Stimulated activated CD4-positive, alpha-beta T cell treated with anti-CD3 and anti-CD28 coated beads, Interleukin-1b, Interleukin-23, amount 100 ng/mL, for 48 hours (primary cell): ENCODE measurements at places on chromosomes 16 and 17.

DNA sequence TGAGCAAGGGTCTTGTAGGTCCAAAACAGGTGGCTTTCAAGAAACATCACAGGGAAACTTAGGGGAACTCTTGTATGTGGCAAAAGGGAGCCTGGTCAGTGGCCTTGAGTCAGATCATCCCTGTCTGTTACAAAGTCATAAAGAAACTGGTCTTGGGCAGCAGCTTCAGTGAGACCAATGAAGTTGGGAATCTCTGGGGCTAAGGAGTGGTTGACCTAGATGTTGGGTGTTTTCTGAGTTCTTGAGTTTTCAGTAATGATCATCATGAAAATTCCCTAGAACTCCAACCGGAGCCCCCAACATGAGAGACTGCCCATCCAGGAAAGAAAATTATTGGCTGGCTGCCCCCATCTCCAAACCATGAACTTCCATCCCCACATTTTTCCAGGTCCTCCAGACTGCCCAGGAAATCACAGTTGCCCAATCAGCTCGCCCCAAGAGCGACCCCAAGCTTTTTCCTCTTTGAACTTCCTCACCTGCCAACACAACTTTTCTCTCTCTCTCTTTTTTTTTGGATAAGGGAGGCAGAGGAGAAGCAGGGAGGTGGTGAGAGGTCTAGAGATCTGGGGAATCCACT, 3.9 kb downstream of the CCR7 start:
- no peak for DNase-seq

- DNase-seq: no peak
Observed at GRCh38 chr17:59436900-59437299, 105.4 kb downstream of the YPEL2 start.

GRCh38 chr17:68390888-68391545, 66.3 kb downstream of the WIPI1 start:
- DNase-seq: no peak

DNA sequence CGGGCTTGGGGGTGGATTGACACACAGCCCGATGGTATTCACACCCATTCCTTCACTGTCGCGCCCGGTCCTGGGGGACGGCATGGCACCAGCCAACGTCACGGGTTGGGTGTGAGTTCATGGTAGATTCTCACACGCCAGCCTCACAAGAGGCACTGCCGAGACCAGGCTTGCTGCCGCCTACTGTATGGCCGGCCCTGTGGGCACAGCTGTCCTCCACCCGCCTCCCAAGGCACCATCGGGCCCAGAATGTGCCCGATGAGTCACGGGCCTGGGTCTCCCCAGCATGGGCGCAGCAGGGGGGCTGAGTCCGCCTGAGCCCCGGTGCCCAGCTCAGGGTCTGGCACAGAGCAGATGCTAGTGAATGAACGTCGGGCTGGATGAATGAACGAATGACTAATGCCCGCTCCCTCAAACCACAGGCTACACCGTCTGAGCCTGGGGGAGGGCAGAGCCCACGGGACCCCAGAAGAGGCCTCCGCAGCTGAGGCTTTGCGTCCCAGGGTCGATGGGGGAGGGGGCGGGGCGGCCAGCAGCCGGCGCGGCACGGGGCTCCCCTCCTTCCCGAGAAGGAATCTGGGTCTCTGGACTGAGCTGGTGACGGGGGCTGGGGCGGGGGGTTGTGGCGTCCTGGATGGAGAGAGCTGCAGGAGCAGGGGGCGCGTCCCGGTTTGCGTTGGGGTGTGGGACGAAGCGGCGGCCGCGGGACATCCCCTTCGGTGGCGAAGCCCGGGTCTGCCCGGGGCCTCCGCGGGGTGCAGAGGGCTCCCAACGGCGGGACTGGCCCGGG, 829 bp downstream of the PITPNM3 start:
- DNase-seq: peak; percentile 7

- no peak for DNase-seq
Observed at GRCh38 chr16:27818246-27818645, 245.3 kb downstream of the GSG1L start.

DNA sequence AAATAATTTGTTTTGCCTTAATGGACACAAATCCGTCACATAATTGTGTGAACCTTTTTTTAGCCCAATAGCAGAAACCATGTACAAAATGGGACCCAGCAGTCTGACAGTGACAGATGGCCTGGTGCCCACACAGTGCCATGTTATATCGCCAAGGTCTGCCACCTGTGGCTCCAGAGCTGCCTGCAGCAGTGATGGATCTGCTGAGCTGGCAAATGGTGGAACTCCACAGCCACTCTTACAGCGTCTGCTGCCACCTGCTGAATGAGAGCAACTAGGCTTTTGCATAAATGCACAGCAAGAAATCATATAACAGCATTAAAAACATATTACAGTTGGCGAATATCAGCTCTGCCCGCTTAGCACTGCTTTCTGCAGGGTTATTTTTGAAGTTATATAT, 59.4 kb downstream of the NUP93 start:
- DNase-seq: peak; percentile 14

DNA sequence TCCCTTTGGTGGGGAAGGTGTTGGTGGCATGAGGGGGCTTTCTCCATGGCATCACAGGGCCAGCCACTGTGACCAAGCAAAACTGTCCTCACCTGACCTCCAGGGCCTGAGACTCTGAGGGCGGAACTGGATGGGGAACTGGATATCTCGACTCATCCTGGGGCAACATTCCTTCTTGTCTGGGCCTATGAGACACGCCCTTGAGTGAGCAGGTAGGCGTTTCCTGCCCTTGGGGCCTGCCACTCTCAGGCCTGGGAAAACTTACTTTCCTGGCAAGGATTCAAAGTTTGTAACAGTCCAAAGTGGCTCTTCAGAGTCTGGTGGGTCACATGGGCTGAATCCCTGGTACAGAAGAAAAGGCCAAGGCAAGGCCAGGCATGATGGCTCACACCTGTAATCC, 9.6 kb downstream of the MT1X start:
- no peak for DNase-seq

DNA sequence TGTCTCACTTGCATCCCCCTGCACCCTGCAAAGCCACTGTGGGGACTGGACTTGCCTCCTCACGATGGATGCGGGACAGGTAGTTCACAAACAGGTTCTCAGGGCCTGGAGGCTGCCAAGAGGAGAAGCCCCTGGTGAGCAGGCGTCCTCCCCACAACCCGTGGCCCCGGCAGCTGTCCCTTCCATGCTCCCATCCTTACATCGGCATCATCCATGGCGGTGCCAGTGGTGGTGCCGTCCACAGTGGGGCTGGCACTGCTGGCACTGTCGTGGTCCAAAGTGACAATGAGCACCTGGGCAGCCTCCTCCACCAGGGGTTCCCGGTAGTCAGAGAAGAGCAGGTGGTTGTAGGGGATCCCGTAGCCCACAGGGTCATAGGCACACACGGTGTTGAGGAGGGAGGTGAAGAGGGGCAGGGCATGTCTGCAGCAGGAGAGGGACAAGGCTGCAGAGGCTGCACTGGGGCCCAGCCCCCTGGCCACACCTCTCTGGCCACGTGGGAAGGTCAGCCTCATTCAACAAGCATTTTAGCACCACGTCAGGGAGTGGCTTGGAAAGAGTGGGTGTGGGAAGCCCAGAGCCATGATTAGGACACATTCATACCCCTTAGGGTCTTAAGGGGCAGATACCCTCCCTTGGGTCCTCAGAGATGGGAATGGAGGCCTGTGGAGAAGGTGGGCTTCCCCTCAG, 12.6 kb downstream of the HID1 start:
- DNase-seq: no peak

GRCh38 chr17:39235555-39236449, 10.1 kb upstream of the STAC2 start:
- peak; percentile 64 for DNase-seq

GRCh38 chr16:83891742-83892141, 7.2 kb upstream of the MLYCD start:
- no peak for DNase-seq

DNA sequence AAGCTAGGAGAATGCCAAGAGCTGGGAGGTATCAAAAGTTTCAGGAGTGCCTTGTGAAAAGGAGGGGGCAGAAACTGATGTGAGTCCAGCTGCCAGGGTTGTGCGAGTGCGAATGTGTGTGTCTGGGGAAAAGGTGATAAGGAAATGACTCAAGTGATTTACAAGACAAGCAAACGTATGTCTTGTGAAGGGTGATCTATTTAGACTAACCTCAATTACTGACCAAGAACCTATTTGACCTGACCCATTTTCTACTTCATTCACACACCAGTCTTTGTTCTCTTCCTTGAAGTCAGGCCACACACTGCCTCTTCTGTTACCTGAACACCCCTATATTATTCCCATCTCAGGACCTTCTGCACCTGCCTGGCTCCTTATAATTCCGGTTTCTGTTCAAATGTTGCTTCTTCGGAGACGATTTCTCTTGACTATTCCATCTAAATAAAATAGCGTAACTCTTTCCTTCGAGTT, 1.0 kb downstream of the GDE1 start:
- DNase-seq: peak; percentile 18

- DNase-seq: no peak
Observed at GRCh38 chr17:16197276-16197675, 18.1 kb downstream of the NCOR1 start.

GRCh38 chr17:36475346-36475970, 11.0 kb upstream of the ZNHIT3 start:
- no peak for DNase-seq

- DNase-seq: no peak
Observed at GRCh38 chr17:31695456-31696090, 163.5 kb downstream of the COPRS start.

- DNase-seq: no peak
Observed at GRCh38 chr16:73089420-73089819, 41.5 kb upstream of the ZFHX3 start.

DNA sequence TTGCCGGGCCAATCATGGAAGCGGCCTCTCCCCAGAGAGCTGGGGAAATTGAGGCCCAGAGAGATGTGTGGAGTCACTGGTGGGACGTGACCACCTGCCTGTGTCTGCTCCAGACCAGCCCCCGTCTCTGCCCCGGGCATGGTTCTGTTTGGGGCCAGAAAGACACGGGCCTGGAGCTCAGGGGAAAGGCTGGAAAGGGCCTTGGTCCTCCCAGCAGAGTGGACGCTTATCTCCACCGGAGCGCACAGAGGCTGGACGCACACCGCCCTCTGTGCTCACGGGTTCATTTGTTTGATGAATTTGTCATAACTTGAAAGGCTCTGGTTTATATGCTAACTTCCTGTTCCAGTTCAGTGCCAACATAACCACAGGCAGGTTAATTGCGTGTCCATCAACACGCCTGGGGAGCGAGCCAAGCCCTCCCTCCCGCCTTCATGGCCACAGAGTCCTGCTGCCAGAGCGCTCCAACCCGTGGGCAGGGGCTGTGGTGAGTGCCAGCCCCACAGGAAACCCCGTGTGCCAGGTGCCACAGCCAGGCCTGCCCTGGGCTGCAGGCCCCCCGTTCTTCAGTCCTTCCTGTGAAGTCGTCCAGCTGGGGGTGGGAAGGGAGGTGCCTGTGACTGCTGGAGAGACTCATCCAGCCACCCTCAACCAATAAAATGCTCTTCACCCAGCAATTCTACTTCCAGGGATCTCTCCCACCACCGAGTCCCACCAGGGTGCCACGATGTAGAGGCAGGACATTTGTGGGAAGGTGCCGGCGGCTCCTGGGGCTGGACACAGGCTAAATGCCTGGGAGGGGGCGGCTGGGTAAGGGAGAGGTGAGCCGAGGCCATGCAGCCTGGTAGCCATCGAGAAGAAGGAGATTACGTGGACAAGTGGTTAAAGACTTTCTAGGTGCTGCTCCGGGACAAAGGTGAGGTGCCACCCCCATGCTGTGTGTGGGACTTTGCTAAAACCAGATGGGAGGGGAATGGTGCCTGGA, 29.4 kb upstream of the BAHCC1 start:
- DNase-seq: no peak

DNA sequence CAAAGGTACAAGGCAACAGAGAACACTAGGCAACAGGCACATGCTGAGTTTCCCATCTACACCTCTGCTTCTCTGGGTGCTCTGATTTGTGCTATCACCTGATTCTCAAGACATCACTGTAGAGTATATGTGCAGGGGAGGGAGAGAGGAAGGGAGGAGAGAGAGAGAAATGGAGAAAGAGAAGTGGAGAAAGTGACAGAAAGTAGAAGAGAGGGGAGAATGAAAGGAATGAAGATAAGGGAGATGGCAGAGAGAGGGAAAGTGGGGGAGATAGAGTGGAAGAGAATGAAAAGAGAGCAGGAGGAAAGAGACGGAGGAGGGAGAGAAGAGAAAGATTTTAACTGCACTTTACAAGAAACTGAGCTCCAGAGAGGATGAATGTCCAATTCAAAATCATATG, 340.7 kb upstream of the CDH5 start:
- DNase-seq: no peak

DNA sequence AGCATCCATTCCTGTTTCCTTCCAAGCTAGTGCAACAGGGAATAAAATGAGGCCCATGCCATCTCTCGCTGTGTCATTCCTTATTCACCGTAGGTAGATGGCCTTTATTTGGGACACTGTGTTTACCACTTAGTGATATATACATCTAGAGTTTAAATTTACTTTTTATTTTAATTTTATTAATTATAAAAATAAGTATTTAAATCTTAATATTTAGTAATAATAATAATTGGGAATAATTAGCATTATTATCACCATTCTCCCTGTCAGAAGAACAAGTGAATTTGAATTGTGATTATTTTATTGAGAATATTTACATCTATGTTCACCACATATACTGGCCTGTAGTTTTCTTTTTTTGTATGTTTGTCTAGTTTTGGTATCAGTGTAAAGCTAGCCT, 692.9 kb upstream of the KIF2B start:
- no peak for DNase-seq

GRCh38 chr16:81468269-81468902, 23.8 kb downstream of the CMIP start:
- no peak for DNase-seq

- no peak for DNase-seq
Observed at GRCh38 chr16:54484700-54485099, 198.1 kb upstream of the IRX3 start.

GRCh38 chr16:48622456-48623303, 12.7 kb upstream of the N4BP1 start:
- DNase-seq: no peak

DNA sequence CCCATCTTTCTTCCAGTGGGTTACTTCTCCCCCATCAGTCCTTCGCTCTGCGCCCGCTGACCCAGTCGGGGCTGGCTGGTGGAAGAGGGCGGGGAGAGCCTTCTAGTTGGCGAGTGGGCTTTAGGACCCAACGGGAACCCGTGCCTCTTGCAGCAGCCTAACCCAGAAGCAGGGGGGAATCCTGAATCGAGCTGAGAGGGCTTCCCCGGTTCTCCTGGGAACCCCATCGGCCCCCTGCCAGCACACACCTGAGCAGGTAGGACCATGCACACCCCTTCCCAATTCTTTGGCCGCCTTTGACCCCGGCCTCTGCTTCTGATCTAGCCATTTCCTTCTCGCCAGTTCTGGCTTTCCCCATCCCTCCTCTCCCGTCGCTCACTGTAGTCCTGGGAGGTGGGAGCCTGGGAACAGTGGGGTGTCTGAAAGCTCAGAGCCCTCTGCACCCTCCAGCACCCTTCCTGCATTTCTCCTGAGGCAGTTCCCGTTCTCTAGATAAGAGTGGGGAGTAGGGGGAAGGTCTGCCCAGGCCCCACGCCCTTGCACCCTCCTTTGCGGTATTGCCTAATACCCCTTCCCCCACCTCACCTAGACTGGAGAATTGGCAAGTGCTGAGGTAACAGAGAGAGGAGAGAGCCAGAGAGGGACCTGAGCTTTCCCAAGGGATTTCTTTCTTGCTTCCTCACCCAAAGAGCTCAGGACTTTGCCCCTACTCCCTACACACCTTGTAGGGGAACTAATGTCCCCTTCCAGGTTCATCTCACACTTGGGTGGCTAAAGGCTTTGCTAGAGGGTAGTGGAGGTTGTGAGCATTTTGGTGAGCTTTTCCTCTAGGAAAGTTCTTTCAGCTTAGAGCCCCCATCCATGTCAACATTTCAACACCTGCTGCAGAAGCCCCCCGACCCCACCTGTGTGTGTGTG, at the start of gene RARA:
RARA (plus strand) TSS at position 150 of the 918 bp plus-strand sequence. CDS start 22,039 bp downstream, outside the sequence.
- no peak for DNase-seq

- no peak for DNase-seq
Observed at GRCh38 chr17:80644536-80644935, 99.9 kb downstream of the RPTOR start.
